ENCODE measurements at places on chromosomes 7 and 10. TPM values are rescaled to one million over a fixed set of nuclear protein-coding genes. Genes with fewer than 3 reads are reported as not detected.
A peak's percentile ranks its signal among the peaks of the same experiment; 100 is the strongest.

Gene MYL7
- total RNA-seq: not detected

Gene HOXA7
- total RNA-seq: not detected

DNA sequence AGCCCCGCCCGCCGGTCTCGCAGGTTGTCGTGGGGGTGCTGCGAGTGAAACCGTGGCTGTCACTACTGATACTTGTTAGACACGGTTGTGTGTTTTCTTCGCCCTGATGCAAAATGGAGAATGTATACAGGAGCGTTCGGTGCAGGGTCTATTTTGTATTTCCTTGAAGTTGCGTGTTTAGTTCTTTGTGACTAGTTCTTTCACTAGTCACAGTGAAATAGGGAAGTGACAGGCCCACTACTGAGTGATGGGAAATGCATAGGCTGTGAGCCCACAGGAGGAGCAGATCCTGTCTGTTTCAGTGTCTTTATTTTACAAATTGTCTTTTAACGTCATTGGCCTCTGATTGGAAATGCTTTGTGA is 675 bp downstream of the ABRAXAS2 start:
- DNase-seq: peak; percentile 4

DNA sequence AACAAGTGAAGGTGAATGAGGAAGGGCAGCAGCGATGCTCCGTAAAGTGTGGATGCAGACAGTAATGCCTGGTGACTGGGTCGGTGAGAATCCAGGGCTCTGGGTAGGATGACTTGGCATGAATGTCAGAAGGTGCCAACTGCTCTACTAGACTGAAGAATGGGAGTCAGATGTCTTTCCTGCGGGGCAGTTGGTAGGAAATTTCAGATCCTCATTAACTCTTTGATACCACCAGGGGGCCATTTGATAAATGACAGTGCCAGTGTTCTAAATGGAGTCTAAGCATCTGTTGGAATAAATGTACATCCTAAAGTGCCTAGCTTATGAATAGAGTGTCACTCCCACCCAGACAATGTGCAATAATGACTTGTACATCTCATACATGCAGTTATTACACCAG is 462.0 kb downstream of the GRM8 start:
- no peak for DNase-seq

DNA sequence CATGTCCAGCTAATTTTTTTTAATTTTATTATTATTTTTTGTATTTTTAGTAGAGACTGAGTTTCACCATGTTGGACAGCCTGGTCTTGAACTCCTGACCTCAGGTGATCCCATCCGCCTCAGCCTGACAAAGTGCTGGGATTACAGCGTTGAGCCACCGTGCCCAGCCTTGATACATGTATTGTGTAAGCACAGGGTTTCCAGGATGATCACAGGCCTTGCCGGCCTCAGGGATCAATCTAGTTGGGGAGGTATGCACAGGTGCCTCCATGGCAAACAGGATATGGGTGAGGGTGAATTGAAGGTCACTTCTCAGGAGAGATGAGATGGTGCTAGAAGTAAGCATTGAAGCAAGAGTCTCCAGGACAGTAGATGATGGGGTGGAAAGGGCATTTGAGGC is 5.5 kb downstream of the MRPS17 start:
- no peak for DNase-seq

- DNase-seq: no peak
Measured at GRCh38 chr10:12006671-12007070, 35.9 kb downstream of the UPF2 start.

Gene KCND2
- under 0.01 TPM for total RNA-seq

GRCh38 chr10:21534604-21535493 is 817 bp downstream of the MLLT10 start:
- DNase-seq: no peak

Gene TDRD1
- total RNA-seq: 2.1 TPM

Gene NAT16
- not detected for total RNA-seq

- no peak for DNase-seq
Measured at GRCh38 chr10:112363696-112364688, 9.9 kb upstream of the ACSL5 start.

GRCh38 chr10:18649364-18649959 is 1.9 kb downstream of the NSUN6 start:
- no peak for DNase-seq

Gene C10orf53
- not detected for total RNA-seq

DNA sequence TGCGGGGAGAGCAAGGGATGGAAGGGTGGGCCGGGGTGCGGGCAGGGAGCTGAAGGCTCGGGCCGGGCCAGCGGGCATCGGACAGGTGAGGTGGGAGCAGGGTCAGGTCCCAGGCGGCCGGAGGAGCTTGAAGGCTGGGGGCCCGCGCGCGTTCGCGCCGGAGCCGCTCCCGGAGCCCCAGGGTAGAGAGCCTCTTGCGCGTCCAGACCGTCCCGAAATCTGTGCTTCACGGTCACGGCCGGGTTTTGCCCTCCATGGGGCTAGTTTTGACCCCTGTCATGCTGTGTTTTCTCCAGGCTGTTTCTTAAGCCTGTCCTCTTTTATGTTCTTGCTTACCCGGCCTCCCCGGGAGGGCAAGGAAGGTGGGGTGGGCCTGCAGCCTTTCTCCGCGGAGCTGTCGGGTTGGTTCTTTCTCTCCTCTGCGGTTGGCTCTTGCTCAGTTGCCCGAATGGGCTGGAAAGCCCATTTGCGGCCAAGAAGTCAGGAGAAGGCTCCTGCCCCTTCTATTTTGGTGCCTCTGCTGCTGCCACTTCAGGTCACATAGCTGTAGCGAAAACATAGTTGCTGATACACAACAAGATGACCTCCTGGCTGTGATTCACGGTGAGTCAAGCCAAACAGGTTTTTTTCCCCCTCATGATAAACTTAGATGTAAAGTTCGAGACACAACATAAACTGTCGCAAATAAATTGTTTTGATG is 650 bp downstream of the UBE2D1 start:
- DNase-seq: peak; percentile 87

Gene PAX4
- total RNA-seq: not detected

DNA sequence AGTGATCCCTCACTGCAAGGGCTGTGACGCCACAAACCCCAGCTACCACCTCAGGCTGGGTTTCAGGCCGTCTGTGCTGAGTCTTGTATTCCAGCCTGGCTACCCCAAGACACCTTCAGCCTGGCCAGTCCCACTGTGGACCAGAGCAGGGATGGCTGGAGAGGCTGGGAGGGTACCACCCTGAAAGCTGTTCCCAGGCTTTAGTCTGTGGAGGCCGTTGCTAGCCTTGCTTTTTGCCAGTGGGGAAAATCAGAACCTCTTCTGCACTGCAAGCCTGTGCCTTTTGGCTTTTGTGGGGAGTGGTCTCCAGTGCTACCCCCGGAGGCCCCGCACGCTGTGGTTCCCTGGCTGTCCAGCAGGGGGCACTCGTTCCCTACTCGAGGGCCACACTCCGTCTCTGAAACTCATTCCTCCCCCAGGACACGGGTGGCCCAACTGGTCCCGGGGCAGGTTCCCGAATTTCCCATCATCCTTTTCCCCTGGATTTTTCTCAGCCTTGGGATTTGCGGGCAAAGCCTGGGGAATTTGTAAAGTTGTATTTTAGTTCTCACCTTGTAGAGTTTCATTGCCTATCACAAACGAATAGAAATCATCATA is 128.4 kb upstream of the BTBD16 start:
- DNase-seq: no peak

Gene NCOA4
- 150 TPM for total RNA-seq

Gene SLC26A3
- not detected for total RNA-seq

Gene VSTM4
- under 0.01 TPM for total RNA-seq

- DNase-seq: no peak
Measured at GRCh38 chr7:83791737-83792136, 142.8 kb upstream of the SEMA3E start.

- DNase-seq: no peak
Measured at GRCh38 chr7:6700793-6701192, 6.0 kb downstream of the ZNF12 start.

Gene KIAA1217
- 4.9 TPM for total RNA-seq

GRCh38 chr7:105068886-105069285 is 54.9 kb downstream of the KMT2E start:
- no peak for DNase-seq

GRCh38 chr10:88063861-88064557 is 200.6 kb downstream of the PTEN start:
- no peak for DNase-seq

DNA sequence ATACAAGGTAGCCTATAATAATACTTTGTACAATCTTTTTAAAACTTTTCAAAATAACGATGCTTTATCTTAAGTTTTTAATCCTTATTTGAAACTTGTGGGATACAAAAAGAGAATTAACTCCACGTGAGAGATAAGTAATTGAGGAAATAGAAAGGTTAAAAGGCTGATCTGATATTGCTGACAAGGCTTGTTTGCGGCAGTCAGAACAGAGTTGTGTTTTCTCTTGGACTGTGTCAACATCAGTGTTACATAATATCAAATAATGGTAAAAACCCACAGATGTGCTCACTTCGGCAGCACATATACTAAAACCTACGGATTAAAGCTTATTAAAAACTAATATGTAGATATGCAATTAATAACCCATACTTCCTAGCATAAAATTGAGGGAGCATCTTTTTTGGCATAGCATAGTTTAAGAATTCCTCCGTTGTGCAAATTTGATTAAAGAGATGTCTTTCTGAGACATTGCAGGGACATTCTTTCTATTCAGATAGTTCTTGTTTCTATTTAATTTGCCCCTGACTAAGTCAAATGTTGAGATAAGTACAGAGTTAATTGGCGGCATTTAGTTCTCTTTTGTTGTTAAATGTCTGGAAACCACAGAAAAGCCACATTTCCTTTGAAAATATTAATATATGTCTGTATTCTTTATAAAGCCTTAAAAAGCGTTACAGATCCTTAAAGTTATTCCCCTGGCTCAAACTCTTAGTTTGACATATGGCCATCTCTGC is 63.3 kb downstream of the FAM185A start:
- DNase-seq: no peak

- no peak for DNase-seq
Measured at GRCh38 chr7:77765481-77765880, 32.8 kb downstream of the TMEM60 start.

Gene SAMD9L
- total RNA-seq: 0.64 TPM

Gene AEBP1
- 0.26 TPM for total RNA-seq

DNA sequence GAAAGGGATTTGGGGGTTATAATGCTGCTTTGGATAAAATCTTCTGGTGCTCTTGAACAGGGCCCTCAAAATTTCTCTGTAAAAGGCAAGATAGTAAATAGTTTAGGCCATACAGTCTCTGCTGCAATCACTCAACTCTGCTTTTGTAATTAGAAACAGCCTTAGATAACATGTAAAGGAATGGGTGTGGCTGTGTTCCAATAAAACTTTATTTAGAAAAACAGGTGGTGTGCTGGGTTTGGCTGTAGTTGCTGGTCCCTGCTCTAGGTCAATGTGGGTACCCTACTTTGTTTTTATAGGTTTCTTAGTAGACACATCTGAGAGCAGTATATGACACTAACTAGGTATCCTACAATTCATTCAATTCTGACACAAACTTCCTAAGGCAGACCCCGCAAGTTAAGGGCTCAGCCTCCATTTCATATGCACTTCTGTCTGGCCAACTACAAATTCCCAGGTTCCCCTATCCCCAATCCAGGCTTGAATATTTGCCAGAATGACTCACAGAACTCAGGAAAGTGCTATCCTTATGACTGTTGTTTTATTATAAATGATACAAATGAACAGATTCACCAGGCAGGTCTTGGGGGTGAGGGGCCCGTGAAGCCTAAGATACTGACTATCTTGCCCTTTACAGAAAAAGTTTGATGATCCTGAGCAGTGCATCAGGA is 349.9 kb downstream of the RPS24 start:
- no peak for DNase-seq

Gene UNC5B
- total RNA-seq: 36.6 TPM

- DNase-seq: no peak
Measured at GRCh38 chr10:105973360-105973759, 1191.1 kb downstream of the SORCS1 start.

Gene LRRD1
- 0.13 TPM for total RNA-seq

DNA sequence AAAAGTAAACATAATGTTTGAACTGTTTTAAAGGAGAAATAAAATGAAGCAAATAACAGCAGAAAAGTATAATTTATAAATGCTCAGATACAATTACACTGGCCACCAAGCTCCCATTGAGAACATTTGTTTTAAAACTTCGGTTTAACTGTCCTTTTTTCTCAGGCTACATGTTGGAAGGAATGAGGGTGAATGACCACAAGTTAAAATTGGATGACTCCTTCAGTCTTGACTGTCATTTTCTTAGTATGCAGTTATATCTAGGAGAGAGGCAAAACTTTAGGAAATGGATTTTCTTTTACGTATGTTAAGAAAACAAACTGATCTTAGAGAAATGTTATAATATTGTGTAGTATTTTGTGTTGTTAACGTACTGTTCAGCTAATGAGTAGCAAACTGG is 5.0 kb downstream of the TRIM24 start:
- no peak for DNase-seq

DNA sequence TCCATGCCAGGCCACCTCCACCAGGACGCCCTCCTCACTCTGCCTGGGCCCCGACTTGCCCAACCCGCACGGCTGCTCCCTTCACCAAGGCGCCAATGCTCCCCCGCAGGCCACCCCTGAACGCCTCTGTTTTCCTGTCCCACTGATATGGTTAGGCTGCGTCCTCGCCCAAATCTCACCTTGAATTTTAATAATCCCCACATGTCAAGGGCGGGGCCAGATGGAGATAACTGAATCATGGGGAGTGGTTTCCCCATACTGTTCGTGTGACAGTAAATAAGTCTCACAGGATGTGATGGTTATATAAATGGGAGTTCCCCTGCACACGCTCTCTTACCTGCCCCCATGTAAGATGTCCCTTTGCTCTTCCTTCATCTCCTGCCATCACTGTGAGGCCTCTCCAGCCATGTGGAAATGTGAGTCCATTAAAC is 29.8 kb downstream of the RSU1 start:
- no peak for DNase-seq

Gene SPDYE9
- not detected for total RNA-seq

GRCh38 chr10:67816719-67817118 is 21.3 kb downstream of the DNAJC12 start:
- no peak for DNase-seq

GRCh38 chr10:107971411-107971810 is 806.9 kb upstream of the SORCS1 start:
- DNase-seq: peak; percentile 92
